ENCODE measurements at places on chromosomes 2 and 18.

DNA sequence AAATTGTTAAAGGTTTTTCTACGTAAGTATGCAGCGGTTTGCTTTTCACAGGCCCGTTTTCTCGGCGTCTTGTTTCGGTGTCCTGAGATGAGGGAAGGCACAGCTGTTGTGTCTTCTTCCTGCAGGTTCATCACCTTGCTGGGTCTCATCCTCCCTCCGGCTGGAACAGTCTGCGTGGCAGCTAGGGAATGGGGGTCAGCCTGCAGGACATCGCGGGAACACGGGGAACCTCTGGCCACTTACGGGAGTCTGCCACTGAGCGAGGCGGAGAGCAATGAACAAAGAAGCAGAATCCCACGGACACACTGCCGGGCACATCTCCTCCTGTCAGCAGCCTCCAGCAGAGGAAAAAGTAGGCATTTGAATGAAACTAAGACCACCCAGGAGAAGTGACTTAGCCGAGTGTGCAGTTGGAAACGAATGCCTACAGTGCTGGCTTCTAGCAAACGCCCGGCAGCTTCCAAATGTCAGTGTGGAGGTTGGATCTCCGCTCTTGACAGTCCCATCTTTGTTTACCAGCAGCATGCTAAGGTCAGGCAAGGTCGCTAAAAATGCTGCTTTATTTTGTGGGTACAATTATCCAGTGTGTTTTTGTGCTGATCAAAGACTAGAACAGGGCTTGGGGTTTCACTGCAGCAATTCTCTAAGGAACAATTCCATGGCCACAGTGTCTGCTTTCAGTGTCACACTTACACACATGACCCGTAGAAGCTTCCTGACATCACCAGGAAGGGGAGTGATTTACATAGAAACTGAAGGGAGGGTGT, 109.8 kb upstream of the SEC11C start:
- DNase-seq = no peak

DNA sequence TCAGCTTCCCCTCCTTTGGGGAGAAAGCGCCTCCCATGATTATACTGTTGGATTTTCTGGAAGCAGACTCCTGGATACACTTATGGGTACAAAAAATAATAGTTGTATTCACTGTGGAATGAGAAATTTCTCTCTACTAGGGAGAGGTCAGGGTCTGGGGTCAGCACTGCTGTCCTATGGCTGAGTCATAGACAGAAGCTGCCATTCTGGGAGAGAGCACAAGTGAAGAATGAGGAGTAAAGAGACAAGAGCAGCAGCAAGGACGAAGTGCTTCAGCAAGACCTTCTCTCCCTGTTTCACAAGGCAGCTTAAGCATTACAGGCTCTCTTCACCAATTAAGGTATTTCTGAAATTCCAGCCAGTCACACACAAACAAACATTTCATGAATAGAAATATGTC, 10.1 kb upstream of the UNC80 start:
- DNase-seq = no peak

DNA sequence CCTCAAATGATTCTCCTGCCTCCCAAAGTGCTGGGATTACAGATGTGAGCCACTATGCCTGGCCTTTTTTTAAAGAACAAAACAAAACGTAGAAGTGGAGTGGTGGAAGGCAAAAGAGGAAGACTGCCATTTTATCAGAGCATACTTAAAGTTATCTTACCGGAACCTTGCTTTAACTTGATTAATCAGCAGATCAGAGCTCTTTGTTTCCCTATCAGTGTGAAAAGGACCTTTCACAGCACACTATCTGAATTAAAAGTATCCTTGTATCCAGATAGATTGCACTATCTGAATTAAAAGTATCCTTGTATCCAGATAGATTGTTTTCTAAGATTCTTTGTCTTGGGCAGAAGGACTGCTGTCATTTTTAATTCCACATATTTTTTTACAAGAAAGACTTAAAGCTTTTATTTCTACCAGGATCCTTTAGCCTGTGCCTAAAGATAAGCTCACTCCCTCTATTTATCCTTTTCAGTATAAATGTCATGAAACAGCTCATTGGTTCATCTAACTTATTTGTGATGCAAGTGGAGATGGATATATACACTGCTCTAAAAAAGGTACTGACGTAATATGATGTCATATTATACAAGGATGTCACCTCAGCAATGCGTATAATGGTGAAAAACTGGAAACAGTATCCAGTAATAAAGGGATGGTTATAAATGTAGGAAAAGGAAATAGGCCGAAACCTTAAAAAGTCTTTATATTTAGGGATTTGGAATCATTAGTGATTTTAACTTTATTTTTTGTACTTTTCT, 17.8 kb downstream of the GMCL1 start:
- no peak for DNase-seq

DNA sequence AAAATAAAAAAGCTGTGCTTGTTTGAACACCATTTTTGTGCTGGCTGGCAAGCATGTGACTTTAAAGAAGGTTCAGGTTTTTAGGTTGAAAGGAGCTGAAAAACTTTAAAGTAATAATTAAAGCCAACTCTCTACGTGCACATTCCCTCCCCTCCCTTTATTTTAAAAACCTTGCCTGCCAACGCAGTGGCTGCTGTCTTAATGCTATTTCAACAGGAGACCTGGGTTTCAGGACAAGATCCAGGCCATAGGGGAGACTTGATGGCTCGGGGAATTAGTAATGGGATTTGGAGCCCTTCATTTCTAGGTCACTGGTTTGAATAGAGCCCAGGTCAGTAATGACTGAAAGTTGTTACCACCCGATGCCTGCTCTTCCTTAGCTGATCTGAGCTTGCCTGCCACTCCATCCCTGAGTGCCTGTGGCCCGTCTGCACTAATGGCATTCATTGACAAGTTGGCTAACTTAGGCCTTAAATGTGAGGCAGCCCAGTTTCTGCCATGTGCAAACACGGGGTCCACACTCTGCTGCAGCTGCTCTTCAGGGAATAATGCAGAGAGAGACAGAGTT, 1233.2 kb upstream of the ZEB2 start:
- no peak for DNase-seq

DNA sequence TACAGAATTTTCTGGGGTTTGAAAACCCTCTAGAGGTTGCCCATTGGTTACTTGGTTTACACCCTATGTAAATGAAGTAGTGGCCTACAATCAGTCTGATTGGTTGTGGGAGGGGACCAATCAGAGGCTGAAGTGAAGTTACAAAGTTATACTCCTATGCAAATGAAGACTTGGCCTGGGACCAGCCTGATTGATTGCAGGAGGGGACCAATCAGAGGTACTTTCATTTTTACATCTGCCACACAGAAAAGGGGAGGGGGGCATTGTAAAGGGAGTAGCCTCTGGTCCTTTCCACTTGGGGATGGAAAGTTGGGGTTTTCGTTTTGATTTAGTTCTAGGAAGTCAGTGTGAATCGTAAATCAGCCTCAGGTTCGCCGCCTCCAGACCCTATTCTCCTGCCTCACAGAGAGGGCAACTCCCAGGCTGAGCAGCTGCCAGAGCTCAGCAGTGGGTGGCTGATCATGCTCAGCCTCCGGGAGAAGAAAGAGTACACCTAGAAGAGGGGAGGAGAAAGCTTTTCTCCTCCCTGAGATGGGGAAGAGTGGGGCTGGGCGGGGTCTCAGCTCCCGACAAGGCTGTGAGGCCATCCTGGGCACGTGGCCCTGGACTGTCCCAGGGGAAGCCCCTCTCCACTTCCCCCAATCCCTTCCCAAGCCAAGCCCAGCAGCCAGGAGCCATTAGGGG, 372.5 kb downstream of the GALR1 start:
- DNase-seq = peak; percentile 4

DNA sequence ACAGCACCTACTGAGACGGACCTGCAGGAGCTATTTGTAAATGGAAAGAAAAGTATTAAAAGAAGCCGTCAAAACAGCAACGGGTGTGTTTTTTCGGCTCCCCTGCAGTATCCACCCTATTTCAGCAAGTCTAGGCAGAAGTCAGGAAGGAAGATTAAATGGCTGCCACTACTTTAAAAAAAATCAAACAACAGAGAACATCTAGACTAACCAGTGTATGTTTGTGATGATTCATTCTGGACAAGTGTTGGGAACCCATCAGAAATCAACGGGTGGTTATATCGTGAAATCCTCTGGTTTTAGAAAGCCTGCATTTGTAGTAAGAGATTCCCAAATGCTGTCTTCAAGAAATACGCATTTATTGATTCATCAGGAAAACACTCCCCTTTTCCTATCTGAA, 9.0 kb downstream of the PMAIP1 start:
- DNase-seq = no peak

- no peak for DNase-seq
Observed at GRCh38 chr18:79944126-79944731, 7.2 kb downstream of the SLC66A2 start.

DNA sequence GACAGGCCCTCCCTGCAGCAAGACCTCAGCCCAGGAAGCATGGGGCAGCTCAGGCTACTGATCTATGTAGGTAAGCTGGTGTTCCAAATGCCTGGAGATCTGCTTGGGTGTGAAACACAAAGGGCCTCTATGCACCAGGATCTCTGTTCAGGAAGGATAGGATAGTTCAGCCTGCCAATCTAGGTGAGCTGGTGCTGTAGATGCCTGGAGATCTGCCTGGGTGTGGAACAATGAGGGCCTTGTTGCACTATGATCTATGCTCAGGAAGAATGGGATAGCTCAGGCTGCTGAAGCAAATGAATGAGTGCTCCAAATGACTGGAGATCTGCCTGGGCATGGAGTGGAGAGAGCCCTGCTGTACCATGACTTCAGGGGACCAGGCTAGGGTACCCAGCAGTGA, 48.9 kb upstream of the MYL1 start:
- no peak for DNase-seq

DNA sequence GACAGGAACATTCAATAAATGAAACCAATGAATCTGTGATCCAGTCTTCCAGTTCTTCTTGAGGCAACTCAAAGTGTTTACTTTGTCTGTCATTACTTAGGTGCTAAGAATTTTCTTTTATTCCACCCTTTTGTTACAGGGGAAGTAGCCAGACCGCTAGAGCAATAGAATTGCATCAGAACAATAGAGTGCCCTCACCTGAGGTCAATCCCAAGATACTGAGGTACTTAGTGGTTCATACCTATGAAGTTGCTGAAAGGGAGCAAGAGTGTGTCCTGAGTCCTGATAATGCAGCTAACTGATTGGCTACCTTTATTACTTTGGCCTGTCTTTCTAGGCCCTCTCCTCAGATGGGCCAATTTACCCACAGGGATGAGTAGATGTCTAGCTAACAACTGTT, 359.4 kb upstream of the KCNH7 start:
- DNase-seq = no peak

- DNase-seq = no peak
Observed at GRCh38 chr2:128379021-128380015, 60.6 kb upstream of the HS6ST1 start.

- no peak for DNase-seq
Observed at GRCh38 chr2:11761259-11761658, 14.8 kb downstream of the LPIN1 start.

DNA sequence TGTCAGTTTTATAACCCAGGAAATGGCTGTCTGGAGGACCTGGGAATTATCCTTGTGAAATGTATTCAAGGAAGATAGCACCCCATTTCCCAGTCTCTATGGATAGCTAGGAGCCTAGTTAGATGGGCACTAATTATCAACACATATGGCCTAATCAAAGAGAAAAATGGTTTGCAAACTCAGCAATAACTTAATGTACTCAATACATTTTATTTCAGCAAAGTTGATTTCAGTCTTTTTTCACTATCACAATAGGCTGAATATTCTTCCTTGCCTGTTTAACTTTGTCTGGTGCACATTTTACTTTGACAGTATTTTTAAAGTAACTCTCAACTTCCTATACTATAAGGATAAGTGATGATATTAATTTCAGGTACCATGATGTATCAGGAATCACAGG, 756.3 kb downstream of the CCDC85A start:
- no peak for DNase-seq

- no peak for DNase-seq
Observed at GRCh38 chr2:65985986-65986385, 448.9 kb upstream of the MEIS1 start.

GRCh38 chr2:44016282-44016681, 20.5 kb upstream of the LRPPRC start:
- no peak for DNase-seq

DNA sequence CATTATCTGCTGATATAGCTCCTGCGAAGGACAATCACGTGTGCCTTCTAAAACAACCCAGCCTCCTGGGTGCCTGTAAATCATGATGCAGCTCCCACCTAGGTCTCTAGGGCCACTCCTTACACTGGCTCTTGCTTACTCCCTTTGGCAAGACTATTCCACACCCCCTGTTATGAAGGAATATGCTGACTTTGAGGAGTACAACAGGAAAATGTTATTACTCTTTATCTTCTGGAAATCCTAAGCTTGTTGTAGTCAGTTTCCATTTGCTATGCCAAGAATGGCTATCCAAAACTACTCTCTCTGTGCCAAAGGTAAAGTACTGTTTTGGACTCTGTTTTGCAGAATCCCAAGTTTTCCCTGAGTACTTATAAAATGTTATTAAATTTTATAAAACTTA, 7.7 kb downstream of the SGO2 start:
- DNase-seq = no peak

DNA sequence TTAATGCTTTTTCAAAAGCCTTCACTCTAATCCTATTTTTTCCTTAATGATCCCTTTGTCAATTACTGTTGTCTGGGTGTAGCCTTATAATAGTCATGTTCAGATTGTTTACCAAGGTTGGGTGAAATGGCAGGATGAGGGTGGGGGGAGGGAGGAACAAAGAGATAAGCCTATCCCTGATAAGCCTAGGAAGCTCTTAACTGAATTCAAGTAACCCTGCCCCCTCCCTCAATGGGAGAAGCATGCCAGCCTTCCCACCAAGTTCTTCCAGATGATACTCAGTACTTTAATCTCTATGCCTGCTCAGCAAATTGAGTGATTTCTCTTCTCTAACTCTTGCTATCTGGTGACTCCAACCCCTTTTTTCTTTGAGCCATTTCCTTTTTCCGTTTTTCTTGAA, 180.3 kb upstream of the ETAA1 start:
- no peak for DNase-seq

GRCh38 chr18:73235491-73235890, 367.7 kb upstream of the NETO1 start:
- DNase-seq = no peak

GRCh38 chr2:54726940-54727339, 3.5 kb downstream of the EML6 start:
- DNase-seq = no peak

All from stimulated activated CD8-positive, alpha-beta memory T cell treated with anti-CD3 and anti-CD28 coated beads, Interleukin-15, amount 100 ng/mL, for 48 hours (primary cell).